ENCODE measurements at places on chromosomes 4 and X.

GRCh38 chr4:178037459-178038214 lies 595.4 kb upstream of the AGA start:
- no peak for DNase-seq
- no peak overlapping the region for H3K4me3 ChIP-seq
- H3K36me3 ChIP-seq, result no peaks in the 10 kb centered on the region
- no peak overlapping the region for H3K27ac ChIP-seq
- no peaks in the 10 kb centered on the region for H3K4me1 ChIP-seq
- H3K27me3 ChIP-seq, result no peaks in the 10 kb centered on the region

GRCh38 chrX:2533424-2533823 lies 32.6 kb upstream of the DHRSX start:
- H3K4me3 ChIP-seq, result no peak overlapping the region
- no peaks in the 10 kb centered on the region for H3K27me3 ChIP-seq

- no peak within 1 kb of the TSS for H3K4me3 ChIP-seq
- no peak for DNase-seq
- H3K27me3 ChIP-seq, result no peaks in the 10 kb centered on the region
Observed at GRCh38 chr4:70360460-70360859, at the start of gene SMR3A. SMR3A (plus strand) TSS chr4:70360760; CDS start chr4:70362116, 1,356 bp downstream.

DNA sequence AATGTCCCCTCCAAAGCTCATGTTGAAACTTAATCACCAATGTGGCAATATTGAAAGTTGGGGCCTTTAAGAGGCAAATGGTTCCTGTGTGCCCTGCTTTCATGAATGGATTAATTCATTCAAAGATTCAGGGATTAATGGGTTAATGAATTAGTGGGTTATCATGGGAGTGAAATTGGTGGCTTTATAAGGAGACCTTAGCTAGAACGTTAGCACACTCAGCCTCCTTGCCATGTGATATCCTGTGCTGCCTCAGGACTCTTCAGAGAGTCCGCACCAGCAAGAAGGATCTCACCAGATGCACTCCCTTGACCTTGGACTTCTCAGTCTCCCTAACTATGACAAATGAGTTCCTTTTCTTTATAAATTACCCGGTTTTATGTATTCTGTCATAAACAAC lies 2.6 kb upstream of the WDR19 start:
- H3K4me3 ChIP-seq, result no peak overlapping the region
- DNase-seq, result no peak
- H3K4me1 ChIP-seq, result peaks cover 5% of the 10 kb centered on the region
- no peak overlapping the region for H3K27ac ChIP-seq
- no peaks in the 10 kb centered on the region for H3K36me3 ChIP-seq

DNA sequence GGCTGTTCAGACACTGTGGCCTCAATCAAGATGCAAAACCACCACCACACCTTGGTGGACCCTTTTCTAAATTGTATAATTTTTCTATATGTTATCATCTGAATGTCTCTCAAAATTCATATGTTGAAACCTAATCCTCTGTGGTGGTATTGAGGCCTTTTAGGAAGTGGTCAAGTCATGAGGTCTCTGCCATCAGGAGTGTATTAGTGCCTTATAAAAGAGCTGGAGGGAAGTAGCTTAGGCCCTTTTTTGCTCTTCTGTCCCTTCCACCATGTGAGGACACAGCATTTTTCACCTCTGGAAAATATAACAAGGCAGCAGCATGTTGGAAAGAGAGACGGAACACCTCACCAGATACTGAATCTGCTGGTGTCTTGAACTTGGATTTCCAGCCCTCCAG lies 30.5 kb upstream of the DKK2 start:
- no peaks in the 10 kb centered on the region for H3K27me3 ChIP-seq
- H3K4me3 ChIP-seq, result no peak overlapping the region
- H3K4me1 ChIP-seq, result no peaks in the 10 kb centered on the region
- no peak overlapping the region for H3K27ac ChIP-seq
- no peaks in the 10 kb centered on the region for H3K36me3 ChIP-seq

DNA sequence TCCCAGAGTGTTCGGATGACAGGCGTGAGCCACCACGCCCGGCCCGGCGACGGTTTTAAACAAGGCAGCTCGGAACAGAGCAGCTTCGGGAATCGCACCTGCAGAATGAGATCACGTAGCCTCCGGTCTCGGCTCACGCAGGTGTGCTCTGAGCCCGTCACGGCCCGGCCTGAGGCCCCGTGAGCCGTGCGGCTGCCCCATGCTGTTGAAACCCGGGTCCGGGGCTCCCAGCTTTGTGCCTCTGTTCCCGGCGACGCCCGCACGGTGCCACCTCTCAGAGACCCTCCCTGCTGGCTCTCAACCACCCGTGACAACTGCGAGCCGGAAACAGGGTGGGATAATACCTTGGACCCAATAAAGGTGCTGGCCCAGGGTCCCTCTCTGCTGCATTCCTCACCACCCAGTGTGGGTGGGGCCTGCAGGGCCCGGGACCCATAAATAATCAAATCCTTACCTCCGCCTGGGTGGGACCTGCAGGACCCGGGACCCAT lies 13.4 kb upstream of the PLCXD1 start:
- H3K36me3 ChIP-seq, result no peaks in the 10 kb centered on the region
- no peak overlapping the region for H3K4me3 ChIP-seq
- H3K27ac ChIP-seq, result no peak overlapping the region
- DNase-seq, result no peak
- no peaks in the 10 kb centered on the region for H3K4me1 ChIP-seq
- no peaks in the 10 kb centered on the region for H3K27me3 ChIP-seq

DNA sequence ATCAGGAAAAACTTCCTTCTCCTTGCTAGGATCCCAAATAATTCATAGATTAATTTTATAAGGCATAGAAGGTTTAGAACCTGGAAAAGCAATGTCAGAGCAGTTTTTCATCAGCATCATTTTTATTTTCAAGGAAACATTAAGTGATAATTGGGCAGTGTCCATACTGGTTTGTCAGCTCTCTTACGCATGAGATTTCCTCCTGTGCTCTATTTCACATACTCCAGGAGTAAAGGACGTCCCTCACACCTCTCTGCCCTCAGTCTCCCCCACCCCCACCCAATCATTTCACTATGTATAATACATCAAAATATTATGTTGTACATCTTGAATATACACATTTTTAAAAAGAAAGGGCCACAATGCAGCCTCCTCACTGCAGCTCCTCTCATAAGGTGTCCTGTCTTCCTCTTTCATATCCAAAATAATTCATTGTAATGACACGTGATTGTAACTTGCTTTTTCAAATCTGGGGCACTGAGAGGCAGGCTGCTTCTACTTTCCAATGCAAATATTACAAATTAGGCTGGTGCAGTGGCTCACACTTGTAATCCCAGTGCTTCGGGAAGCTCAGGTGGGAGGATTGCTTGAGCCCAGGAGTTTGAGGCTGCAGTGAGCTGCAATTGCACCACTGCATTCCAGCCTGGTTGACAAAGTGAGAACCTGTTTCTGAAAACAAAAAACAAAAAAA lies 34.4 kb downstream of the ARHGEF38 start:
- H3K27me3 ChIP-seq, result no peaks in the 10 kb centered on the region
- H3K4me1 ChIP-seq, result no peaks in the 10 kb centered on the region
- no peaks in the 10 kb centered on the region for H3K36me3 ChIP-seq
- H3K27ac ChIP-seq, result no peak overlapping the region
- DNase-seq, result no peak

DNA sequence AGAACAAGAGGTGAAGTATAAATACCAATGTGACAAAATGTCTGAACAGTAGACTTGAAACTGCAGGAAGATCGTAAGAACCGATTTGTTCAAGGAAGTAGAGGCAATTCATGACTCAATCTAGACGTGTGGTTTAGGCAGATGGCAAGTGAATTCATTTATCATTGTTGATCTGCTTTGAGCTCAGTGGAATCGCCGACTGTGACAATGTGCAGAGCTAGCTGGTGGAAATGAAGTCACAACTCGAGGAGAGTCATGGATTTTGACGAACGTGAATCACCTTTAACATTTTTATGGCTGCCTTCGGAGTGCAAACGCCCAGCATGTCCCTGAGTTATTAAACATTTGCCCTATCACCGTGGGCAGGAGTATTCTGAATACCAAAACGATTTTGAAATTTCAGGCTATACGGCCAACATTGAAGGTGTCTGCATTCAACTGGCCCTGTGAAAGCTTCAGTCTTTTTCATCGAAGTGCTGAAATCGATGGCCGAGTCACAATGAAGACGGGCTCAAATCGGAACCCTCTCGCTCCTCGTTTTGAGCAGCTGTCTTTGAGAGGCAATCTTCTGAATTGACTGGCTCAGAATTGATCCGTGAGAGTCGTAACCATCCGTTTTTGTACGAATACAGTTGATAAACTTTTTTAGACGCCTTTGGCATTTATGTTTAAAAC lies 689 bp upstream of the OGT start:
- peak overlapping the region; percentile 94 for H3K27ac ChIP-seq
- H3K4me1 ChIP-seq, result peaks cover 14% of the 10 kb centered on the region
- peak overlapping the region; percentile 83 for H3K4me3 ChIP-seq
- DNase-seq, result peak; percentile 88
- H3K36me3 ChIP-seq, result no peaks in the 10 kb centered on the region

- H3K36me3 ChIP-seq, result no peaks in the 10 kb centered on the region
- no peak overlapping the region for H3K27ac ChIP-seq
- no peak overlapping the region for H3K4me3 ChIP-seq
- DNase-seq, result no peak
- no peaks in the 10 kb centered on the region for H3K4me1 ChIP-seq
Observed at GRCh38 chr4:71151054-71151453, 157.6 kb downstream of the DCK start.

GRCh38 chr4:52358366-52358765 lies 300.7 kb downstream of the USP46 start:
- H3K27me3 ChIP-seq, result no peaks in the 10 kb centered on the region
- no peak overlapping the region for H3K4me3 ChIP-seq
- no peak for DNase-seq
- H3K36me3 ChIP-seq, result no peaks in the 10 kb centered on the region

DNA sequence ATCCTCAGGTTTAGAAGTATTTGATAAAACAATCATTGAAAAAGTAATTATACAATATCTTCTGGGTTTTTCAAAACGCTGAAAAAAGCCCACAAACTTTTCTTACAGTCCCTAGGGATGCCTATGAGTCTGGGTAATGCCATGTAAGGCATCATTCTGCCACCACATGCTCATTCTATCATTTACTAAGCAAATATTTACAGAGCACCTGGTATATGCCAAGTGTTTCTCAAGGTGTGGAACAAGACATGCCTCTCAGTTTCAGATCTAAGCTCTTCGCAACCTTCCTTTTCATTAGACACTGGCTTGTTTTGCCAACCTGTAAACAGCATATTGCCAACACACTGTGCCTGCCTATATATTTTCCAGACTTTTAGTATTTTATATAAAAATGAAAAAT lies 17.7 kb downstream of the MID1 start:
- no peak overlapping the region for H3K27ac ChIP-seq
- H3K4me1 ChIP-seq, result no peaks in the 10 kb centered on the region
- DNase-seq, result no peak
- no peaks in the 10 kb centered on the region for H3K36me3 ChIP-seq

DNA sequence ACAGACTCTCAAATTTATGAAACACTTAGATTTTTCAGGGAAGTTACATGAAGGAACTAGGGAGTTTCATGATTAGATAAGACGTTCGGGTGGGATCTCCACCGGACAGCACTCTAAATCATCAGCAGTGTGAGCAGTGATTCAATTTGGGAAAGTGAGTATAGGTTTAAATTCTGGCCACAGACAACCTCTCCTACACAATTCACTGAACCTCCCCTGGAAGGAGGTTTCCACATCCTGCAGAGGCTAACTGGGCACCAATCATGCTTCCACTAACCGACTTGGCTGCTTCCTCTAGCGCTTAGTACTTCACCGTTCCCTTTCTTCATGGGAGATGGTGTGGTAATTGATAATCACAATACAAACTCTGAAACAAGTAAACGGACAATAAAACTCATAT lies 5.6 kb downstream of the CXCL9 start:
- no peaks in the 10 kb centered on the region for H3K4me1 ChIP-seq
- no peaks in the 10 kb centered on the region for H3K27me3 ChIP-seq
- no peaks in the 10 kb centered on the region for H3K36me3 ChIP-seq
- DNase-seq, result no peak
- no peak overlapping the region for H3K27ac ChIP-seq
- no peak overlapping the region for H3K4me3 ChIP-seq

DNA sequence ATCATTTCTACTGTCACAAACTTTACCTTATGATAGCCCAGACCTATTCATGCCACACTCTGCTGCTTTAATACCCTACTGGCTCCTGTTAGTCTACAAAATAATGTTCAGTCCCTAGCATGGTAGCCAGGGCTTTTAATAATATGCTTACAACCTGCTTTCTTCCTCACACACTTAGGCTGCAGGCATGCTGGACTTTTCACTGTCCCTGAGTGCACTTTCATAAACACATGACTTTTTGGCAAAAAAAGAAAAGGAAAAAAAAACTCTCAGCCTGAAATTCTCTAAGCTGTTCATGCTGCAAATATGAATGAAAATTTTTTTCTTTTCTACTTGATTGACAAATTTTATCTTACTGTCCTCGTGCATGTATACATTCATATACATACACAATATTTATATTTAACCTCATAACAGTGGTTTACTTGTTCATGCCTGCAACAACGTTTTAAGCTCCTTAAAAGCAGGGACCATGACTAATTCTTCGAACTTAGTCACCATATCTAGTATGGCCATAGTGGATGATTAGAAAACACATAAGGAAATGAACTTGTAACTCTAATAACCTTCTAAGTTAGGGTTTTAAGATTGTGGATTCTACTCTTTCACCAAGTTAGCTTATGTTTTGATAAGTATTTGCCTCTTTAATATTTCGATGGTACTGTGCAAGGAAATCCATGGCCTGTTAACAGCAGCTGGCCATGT lies 229.5 kb downstream of the SPCS3 start:
- H3K27me3 ChIP-seq, result no peaks in the 10 kb centered on the region
- H3K4me3 ChIP-seq, result no peak overlapping the region
- no peaks in the 10 kb centered on the region for H3K4me1 ChIP-seq
- no peaks in the 10 kb centered on the region for H3K36me3 ChIP-seq

DNA sequence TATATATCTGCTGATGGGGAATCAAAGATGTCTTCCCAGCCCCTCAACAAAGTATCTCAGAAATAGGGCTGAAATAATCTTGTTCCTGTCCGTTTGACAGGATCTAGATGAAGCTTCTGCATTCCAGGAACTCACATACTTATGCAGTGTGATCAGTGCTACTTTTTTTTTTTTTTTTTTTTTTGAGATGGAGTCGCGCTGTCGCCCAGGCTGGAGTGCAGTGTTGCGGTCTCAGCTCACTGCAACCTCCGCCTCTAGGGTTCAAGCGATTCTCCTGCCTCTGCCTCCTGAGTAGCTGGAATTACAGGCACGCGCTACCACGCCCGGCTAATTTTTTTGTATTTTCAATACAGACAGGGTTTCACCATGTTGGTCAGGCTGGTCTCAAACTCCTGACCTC lies 36.4 kb downstream of the DHX15 start:
- H3K36me3 ChIP-seq, result peaks cover 33% of the 10 kb centered on the region
- H3K4me1 ChIP-seq, result peaks cover 11% of the 10 kb centered on the region
- H3K4me3 ChIP-seq, result no peak overlapping the region

DNA sequence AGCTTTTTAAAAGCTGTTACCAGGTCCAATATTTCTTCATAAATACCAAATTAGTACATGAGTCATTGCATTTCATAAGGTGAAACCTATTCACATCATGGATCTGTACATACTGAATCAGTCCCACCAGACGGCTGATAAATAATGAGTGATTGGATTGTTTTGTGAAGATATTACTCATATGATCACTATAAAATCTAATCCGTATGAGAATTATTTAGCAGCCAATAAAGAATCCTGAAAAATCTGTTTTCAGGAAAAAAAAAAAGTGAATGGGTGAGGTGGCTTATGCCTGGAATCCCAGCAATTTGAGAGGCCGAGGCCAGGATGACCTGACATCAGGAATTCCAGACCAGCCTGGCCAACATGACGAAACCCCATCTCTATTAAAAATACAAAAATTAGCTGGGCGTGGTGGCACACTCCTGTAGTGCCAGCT lies 438.1 kb downstream of the INPP4B start:
- no peaks in the 10 kb centered on the region for H3K36me3 ChIP-seq
- H3K4me3 ChIP-seq, result no peak overlapping the region
- no peaks in the 10 kb centered on the region for H3K27me3 ChIP-seq
- peaks cover 27% of the 10 kb centered on the region for H3K4me1 ChIP-seq

Data from common myeloid progenitor, CD34-positive (primary cell).